ENCODE measurements at places on chromosomes 2 and 18.
A peak's percentile ranks its signal among the peaks of the same experiment; 100 is the strongest.

GRCh38 chr2:203811491-203812221 is 55.9 kb upstream of the CTLA4 start:
- DNase-seq: peak; percentile 51

DNA sequence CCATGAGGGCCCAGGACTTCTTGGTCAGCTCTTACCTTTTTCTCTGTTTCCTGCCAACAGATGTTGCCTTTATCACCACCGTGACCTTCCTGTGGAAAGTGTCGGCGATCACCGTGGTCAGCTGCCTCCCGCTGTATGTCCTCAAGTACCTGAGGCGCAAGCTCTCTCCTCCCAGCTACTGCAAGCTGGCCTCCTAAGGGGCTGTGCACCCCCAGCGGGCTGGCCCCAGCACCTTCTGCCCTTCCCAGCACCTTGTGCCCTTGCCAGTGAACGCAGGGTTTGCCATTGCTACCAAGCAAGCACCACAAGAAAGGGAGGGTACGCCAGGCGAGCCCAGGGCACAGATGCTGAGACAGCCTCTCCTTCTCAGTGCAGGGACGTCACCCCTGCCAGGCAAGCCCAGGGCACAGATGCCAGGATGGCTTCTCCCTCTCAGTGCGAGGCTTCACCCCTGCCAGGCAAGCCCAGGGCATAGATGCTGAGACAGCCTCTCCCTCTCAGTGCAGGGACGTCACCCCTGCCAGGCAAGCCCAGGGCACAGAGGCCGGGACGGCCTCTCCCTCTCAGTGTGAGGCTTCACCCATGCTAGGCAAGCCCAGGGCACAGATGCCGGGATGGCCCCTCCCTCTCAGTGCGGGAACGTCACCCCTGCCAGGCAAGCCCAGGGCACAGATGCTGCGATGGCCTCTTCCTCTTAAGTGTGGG is 18.4 kb upstream of the NFATC1 start:
- no peak for DNase-seq

GRCh38 chr2:119059287-119059686 is 99.3 kb downstream of the C1QL2 start:
- DNase-seq: no peak

GRCh38 chr18:7642331-7642890 is 75.3 kb downstream of the PTPRM start:
- no peak for DNase-seq

GRCh38 chr2:27154488-27154887 is 5.7 kb downstream of the TCF23 start:
- no peak for DNase-seq

Measured in amniotic stem cell (primary cell).